NCI-H2081 treated with DMSO at 0.1 percent for 48 hours (cell line): ENCODE measurements at places on chromosomes 7 and 10.

DNA sequence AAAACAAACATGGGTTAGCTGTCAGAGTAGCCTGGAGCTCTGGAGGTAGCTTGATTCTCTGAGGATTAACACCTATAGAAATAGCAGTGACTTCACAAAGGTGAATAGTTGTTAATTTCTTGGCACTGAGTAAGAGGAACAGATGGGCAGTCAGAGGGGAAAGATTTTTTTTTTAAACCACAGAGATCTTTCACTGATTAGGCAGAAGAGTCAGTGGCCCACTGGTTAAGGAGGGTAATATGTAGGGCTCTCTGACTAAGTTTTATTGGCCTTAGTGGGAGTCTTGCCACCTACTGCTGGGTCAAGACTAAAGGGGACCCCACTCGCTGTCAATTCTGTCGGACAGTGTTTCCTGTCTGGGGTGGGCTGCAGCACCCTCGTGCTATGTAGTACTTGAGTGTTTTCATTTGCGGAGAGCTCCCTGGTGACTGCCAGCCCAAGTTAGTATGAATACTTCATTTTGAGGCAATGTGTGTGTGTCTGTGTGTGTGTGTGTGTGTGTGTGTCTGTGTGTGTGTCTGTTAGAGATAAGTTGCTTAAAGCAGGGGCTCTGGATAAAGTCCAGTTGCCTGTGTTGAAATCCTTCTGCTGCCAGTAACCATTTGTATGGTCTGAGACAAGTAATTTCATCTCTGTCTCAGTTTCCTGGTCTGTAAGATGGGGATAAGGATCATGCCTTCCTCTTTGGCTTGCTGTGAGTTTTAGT is 145.2 kb downstream of the ARID5B start:
- DNase-seq: no peak

- no peak for DNase-seq
Measured at GRCh38 chr10:126849646-126850045, 55.6 kb upstream of the DOCK1 start.

- no peak for DNase-seq
Measured at GRCh38 chr10:19500959-19501358, 315.3 kb upstream of the PLXDC2 start.

GRCh38 chr7:32299133-32299702 is 191.0 kb downstream of the LSM5 start:
- no peak for DNase-seq

DNA sequence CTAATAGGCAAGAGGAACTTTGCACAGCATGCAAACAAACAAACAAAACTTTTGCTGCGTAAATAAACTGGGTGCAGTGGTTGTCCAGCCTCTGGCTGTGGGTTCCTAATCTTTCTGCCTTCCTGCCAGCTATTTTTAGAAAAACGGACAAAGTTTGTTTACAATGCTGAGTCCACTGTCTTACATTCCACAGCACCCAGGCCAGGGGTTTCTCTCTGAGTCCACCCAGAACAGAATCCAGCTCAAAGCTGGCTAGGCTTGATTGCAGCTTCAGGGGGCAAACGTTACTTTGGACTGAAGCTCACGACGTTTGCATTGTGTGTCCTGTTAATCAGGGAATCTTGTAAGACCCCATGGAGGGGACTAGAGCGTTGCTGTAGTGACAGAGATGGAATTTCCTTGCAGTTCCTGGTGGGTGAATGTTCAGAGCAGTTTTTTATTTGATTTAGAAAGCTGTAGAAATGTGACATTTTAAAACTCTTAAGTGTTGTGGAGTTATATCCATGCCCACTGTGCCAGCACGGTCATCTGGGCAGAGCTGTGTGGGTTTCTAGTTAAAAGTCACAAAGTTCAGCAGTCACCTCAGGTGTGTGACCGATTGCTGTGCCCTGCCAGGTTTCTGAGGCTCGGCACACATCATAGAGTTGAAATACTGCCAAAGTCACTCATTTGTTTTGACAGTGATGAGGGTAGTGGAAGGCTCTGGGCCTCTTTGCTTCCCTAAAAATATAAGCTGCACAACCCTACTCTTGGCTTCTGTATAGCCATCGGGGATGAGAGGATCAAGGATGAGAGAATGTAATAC is 247.0 kb downstream of the STK31 start:
- no peak for DNase-seq

- no peak for DNase-seq
Measured at GRCh38 chr7:102125127-102125596, 161.5 kb upstream of the SH2B2 start.

GRCh38 chr10:27692663-27693062 is 53.0 kb downstream of the MKX start:
- no peak for DNase-seq

DNA sequence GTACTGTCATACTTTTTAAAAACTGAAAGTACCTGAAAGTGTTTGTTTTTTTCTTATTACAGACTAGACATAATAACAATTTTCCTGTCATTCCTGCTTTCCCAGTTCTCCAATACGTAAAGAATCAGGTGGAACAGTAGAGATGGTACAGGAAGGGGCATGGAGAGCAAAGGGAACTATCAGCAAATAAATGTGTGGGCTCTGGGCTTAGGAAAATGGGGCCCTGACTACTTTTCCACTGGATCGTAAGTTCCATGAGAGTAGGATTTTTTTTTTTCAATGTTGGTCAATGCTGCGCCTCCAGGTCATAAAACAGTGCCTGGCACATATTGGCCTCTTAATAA is 15.2 kb upstream of the FAS start:
- DNase-seq: no peak

- no peak for DNase-seq
Measured at GRCh38 chr7:143902332-143902899, 440 bp upstream of the TCAF1 start.

DNA sequence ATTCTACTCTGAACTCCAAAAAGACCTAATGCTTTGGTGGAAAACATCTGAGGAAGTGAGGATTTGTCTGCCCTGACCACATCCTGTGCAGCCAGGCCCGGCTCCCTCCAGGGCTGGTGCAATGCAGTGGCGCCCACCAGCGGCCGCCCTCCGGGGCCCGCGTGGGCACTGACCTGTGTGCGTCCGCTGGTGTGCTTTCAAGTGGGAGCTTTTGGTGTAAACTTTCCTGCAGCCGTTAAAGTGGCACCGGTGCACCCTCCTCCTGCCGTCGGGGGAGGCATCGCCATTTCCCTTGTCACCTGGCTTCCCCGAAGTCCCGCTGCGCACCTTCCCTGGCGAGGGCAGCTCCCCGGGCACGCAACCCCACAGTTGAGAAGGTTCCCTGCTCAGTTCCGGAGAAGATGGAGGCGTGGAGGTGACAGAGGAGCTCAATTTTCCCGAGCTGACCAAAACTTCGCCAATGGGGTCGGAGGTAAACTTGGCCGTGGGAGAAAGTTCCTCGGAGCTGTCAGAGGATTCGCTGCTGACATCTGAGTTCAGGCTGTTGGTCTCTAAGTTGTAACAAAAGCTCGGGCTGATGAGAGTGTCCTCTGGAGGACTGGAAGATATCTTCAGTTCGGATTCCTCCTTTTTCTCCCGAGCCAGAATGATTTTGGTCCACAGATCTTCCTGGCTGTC is 3.4 kb downstream of the KLF6 start:
- DNase-seq: no peak

DNA sequence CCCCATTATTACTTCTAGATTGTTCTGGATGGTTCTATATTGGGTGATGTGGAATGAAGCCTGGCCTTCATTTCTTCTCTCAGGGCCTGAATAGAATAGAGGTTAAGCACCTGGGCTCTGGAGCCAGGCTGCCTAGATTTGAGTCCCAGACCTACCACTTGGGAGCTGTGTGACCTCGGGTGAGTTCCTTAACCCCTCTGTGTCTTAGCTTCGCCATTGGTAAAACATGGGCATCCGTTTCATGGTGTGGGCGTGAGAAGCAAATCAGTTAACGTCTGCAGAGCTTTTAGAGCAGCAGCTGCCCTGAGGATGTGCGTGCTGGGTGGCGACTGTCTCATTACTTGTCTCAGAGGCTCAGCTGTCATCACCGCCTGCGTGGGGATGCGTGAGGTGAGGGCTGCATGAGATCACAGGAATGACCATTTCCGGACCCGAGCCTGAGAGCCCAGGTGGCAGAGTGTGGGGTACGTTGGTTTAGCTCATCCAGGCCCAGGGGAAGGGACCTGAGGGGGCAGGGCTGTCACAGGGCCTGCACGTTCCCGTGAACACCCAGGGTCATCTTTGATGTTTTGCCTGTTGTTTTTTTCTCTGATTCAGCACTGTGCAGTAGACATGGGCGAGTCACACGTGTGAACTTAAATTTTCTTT is 9.7 kb downstream of the AGAP3 start:
- DNase-seq: no peak

DNA sequence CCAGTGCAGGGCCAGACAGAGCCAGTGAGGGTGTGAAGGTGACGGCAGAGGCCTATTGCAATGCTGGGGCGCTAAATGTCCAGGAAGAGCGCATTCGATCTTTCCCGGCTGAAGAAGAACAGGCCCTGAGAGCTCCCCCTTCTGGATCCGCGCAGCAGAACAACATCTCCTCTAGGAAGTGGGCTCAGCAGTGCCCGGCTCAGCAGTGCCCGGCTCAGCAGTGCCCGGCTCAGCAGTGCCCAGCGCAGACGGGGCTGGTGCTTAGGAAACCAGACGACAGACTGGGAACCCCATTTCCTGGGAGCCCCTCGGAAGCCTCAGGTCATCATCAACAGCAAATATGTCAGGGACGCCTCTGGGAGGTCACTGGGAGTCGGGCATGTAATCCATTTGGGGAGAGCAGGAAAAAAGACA is 4.7 kb upstream of the NOS3 start:
- no peak for DNase-seq

DNA sequence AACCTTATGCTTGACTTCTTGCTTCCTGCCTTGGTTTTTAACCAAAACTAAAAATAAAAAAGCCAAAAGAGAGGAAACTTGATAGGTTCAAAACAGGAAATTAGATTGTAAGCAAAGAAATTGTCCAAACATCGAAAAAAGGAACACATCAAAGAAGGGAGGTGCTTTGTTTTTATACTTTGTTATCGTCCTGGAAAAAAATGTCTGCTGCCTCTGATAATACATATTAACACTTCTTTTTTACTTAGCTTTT is 286.6 kb upstream of the C7orf33 start:
- no peak for DNase-seq

- DNase-seq: no peak
Measured at GRCh38 chr10:7710446-7710845, 7.3 kb downstream of the ITIH2 start.

- DNase-seq: no peak
Measured at GRCh38 chr7:1144269-1144771, 15.7 kb downstream of the ZFAND2A start.

- no peak for DNase-seq
Measured at GRCh38 chr7:138666385-138666784, 34.8 kb downstream of the SVOPL start.

GRCh38 chr7:18064242-18064838 is 36.7 kb upstream of the PRPS1L1 start:
- DNase-seq: no peak

DNA sequence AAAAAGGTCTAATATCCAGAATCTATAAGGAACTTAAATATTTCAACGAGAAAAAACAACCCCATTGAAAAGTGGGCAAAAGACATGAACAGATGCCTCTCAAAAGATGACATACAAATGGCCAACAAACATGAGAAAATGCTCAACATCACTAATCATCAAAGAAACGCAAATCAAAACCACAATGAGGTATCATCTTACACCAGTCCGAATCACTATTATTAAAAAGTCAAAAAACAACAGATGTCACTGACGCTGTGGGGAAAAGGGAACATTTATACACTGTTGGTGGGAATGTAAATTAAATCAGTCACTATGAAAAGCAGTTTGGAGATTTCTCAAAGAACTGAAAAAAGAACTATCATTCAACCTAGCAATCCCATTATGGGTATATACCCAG is 6.0 kb downstream of the VWDE start:
- no peak for DNase-seq

DNA sequence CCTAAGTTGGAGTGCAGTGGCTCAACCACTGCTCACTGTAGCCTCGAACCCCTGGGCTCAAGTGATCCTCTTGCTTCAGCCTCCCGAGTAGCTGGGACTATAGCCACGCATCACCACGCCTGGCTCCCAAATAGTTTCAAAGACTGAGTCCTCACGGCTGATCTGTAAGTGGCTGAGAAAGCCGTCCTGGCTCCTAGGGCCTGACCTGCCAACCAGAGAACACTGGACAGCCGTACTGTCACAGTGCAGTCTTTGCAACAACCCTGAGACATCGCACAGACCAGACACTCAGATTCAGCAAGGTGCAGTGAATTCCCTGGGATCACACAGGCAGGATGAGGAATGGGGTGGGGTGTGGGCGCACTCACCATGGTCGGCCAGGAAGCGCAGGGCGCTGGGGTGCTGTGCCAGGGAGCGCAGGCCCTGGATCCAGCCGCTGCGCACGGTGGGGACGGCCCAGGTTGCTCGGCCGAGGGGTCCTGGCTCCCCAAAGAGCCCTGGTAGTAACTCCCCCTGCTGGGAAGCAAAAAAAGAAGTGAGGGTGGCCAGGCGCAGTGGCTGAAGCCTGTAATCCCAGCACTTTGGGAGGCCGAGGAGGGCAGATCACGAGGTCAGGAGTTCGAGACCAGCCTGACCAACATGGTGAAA is 10.7 kb downstream of the BRAT1 start:
- DNase-seq: no peak

DNA sequence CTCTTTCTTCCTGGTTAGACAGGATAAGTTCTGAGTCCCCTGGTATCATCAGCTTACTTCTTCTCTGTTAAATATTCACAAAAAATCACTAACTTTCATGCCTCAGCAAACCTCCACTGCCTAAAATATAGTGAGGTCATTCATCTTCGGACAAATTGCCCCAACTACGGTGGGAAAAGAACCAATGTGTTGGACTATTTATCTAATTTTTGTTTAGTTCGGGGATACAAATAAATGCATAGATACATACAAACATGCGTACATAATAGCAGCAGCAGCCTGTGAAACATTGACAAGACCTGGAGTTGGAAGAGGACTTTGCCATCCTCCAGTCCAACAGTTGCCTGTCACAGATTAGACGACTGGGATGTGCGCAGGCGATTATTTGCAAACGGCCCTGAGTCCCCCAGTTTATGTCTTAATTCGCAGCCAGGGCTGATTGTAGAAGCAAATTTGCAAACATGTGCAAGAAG is 51.5 kb downstream of the EGFR start:
- no peak for DNase-seq

DNA sequence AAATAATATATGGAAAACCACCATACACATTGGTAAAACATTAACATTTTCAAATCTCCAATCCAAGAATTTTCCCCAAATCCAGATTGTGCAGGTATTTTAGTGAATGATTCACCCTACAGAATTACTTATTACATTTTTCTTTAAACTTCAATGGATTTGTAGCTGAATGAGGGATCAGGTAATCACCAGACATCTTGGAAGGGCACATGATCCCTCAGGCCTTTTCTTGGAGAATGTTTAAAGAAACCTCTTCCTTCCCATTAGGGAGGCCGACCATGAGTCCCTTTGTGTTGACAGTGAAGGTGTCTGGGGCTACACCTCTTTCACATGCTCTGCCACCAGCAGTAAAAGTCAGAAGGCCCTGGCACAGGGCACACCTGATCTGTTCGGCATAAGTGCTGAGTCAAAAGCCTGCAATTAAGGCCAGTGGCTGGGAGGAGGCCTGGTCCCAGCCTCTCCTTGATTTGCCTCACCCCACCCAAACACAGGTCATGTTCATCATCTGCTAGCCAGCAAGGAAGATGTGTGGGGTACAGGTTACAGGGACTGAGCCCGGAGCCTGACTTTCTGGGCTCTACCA is 207.7 kb downstream of the SNX10 start:
- no peak for DNase-seq
